ENCODE measurements at places on chromosomes 6 and 20.
A peak's percentile ranks its signal among the peaks of the same experiment; 100 is the strongest.

GRCh38 chr6:80537118-80537972, 430.9 kb downstream of the BCKDHB start:
- DNase-seq, result no peak

DNA sequence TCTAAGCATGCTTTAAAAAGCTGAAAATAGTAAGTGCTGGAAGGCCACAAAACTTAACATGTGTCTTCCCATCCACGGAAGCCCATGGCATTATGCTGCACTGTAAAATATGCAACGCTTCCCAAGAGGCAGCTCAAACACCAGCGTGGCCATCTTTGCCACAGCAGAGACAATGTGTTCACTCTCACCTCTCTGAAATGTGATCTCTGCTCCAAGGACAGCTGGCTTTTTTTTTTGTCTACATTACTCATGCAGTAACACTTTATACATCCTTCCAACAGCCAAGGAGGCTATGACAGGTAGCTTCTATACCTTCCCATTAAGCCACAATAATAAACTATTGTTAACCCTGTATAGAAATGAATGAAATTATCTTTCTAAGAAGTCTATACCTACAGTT, 49.2 kb downstream of the BLOC1S5 start:
- DNase-seq, result no peak

DNA sequence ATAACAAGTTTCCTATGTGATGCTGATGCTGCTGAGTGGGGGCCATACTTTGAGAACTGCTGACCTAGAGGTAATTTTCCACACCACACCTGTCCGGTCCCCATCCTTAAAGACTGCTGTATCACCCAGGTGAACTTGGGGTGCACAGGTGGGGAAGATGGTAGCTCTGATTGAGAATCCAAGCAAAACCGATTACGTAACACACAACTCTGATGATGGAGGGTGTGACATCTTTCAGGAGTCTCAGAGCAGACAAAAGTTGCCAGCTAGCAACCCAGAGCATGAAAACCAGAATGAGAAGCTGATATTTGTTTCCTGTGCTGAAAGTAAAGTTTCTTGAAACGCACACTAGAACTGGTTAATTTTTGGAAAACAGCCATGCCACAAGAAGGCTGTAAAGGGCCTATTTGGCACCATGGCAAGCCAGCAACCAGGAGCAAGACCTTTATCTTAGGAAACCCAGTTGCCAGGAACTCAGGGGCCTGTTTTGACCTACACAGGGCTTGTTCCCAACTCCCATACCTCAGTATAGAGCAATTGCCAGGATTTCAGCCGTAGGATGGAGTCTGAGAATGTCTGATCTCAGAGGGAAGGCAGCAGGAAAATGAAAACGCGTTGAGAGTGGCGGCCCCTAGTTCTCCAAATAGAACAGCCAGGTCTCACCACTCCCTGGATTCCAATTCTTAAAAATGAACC, 21.6 kb upstream of the TBC1D7 start:
- DNase-seq, result no peak

- DNase-seq, result no peak
Observed at GRCh38 chr6:46421939-46422338, 69.3 kb downstream of the RCAN2 start.

- DNase-seq, result no peak
Observed at GRCh38 chr6:89886378-89887120, 7.7 kb upstream of the GJA10 start.

DNA sequence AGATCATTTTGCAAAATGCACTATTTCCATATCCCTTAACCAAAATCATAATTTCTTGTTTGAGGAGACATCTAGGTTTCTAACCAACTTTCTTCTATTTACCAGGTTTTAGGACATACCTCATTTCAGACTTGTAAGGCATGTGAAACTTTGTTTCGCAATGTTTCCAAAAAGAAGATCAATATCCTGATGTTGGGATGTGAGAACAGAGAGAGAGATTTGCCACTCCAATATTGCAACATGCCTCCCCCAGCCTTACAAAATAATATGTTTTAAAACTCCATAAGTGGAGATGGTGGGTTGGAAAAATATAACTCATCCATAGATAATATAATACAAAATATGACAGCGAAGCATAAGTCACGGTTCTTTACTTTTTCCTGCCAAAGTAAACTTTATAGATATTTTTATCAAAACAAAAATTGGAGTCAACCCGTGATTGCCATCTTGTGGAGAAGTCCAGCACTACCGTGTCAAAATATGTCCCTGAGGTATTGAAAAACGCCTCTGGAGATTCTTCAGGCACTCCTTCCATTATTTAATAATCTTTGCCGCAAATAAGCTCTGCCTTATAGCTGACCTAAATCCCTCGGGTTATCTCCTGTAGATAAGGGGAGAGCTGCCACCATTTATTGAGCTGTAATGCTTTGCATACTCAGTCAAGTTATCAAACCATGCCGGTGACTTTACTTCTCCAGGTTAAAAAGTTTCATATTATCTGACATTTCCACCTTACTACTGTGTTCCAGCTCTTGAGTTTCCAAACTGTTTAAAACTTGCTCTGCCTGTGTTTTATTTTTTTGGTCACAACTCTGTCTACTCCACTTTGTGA, 534.2 kb downstream of the HACE1 start:
- no peak for DNase-seq

- no peak for DNase-seq
Observed at GRCh38 chr20:677957-678356, 2.4 kb upstream of the SCRT2 start.

DNA sequence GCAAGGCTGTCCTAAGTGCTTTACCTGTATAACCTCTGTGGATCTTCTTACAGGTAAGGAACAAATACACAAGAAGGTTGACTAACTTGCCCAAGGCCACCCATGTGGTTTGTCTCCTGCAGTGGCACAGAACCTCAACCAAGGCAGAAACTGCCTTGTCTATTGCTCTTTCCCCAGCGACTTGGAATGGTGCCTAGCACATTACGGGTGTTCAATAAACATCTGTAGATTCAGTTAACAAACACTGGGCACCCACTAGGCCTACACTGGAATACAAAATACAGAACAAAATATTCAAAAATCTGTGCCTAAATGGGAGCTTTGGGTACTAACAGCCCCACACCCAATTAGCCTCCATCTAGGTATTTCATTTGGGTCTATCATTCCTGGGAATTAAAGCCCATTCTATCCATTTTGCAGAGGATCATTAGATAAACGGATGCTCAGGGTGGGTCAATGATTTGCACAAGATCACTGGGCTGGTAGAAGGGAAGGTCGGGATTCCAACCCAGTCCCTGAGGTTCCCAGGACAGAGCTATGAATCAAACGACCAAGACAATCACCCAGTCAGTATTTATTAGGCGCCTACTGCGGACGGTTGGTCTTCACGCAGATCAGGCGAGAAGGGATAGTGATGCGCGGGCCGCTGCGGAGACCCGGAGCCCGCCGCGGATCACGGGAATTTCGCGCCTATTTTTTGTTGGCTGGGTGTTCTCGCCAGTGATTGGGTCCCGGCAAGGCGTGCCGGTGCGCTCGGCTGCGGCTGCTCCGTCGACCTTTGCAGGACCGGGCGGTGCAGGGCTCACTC, at the start of gene STK35:
Gene STK35, plus strand, starts transcription at position 771 of the 808 bp plus-strand sequence. CDS start 55 bp downstream, outside the sequence.
- DNase-seq, result peak; percentile 80

DNA sequence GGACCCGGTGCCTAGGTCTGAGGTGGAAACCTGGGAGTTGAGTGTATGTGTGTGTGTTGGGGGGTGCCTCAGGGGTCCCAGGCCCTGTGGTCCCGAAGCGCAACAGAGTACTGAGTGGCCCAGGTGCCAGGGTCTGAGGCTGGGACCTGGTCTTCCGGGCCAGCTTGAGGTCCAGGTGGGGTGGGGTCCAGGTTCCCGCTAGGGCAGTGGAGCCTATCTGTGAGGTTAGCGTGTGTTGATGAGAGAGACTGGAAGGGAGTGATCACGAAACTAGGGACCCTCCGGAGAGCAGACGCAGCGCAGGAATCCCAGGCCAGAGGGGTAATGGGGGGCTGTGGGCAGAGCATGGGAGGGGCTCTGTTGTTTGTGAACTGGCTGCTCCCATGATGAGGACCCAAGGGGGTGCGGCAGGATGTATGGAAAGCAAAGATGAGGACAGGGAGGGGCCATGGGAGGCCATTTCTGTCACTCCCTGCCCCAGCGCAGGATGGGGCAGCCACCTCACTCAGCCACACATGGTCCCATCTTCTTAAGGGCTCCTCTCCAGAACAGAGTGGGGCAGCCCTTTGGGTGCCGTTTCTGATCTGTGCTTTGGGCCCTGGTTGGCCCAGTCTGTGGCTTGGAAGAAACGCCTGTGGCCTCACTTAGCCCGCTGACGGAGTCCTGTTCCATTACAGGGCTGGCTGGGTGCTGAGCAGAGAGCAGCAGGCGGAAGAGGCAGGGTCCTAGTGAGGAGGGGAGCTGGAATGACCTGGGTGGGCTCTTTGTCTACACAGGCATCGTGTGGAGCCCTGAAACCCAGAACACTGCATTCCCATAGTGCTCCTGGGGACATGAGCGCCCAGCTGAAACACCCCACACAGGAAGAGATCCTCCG, 872 bp downstream of the HSPA12B start:
- DNase-seq, result no peak

GRCh38 chr6:125701354-125701668, 48.1 kb upstream of the HEY2 start:
- DNase-seq, result no peak

GRCh38 chr6:45955597-45955996, 60.1 kb downstream of the CLIC5 start:
- DNase-seq, result no peak

DNA sequence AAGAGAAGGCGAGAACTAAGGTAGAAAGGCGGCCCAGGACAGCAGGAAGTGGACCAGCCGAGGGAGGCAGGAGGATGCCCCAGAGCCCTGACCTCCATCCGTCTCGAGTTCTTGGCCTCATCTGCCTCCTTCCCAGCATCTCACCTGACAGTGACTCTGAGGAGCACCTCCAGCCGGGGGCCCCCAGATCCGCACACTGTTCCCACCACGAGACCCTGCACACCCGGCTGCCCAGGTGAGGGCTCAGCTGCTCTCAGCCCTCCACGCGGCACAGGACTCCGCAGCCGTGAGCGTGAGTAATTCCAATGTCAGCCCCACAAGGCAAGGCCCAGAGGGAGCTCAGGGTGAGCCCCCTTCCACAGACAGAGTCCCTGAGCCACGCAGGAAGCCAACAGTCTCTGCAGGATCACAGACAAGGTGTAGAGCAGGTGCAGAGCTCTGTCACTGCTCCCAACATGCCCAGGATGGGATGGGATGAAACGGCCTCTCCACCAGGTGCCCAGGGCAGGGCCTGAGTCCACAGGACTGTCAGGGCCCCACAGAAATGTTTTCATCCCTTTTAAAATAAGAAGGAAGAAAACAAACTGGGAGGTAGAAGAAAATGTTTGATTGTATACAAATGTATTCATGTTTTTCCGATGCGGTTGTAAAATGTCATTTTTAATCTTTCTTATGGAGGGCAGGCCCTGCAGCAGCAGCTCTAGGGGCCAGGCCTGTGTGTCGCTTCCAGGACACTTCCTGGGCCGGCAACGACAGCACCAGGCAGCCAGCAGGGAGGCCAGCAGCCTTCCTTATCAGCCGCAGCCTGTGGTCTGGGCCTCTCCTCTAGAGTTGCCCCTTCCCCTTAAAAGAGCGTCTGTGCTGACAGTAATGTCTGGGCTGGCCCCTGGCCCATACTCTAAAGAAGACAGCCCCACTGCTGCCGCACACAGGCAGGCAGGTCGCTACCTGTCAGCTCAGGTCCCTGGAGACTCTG, 66.9 kb downstream of the DLL1 start:
- no peak for DNase-seq

DNA sequence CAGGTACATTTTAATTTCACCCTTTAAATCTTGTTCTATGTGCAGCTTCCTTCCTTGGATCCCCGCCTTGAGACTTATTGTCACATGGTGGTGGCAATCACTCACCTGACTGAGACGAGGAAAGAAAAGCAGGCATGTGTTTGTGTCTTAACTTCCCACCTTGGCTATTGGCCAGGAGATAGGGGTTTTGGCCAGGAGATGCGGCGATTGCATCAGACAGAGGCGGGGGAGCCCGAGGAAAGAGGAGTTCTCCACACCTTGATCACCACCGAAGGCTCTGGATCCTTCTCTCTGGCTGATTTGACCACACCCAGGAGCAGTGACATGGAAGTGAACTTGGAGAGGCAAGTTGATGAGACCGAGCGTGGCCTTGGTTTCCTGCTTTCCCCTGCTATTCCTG, 49.7 kb upstream of the EYA2 start:
- DNase-seq, result no peak

- DNase-seq, result no peak
Observed at GRCh38 chr6:116218172-116218633, 35.7 kb downstream of the TSPYL4 start.

- DNase-seq, result no peak
Observed at GRCh38 chr6:12572896-12573827, 143.4 kb upstream of the PHACTR1 start.

- DNase-seq, result no peak
Observed at GRCh38 chr6:128632131-128632530, 111.7 kb upstream of the PTPRK start.

DNA sequence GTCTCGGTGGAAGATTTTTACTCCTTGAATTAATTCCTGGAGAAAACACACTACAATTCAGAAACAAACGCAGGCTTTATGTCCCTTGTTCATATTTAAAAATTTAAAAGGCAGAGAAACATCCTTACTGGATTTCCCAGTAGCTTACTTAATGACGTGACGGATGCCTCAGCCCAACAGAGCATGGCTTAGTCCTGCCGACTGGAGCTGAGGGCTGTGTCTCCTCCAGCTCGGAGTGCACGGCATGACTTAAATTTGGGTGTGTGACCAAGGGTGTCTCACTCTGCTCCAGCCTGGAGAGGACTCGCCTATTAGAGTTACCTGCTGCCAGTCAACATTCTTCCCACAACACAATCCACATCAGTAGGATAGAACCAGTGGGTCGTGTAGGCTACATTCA, 107.1 kb downstream of the PSMB1 start:
- no peak for DNase-seq

GRCh38 chr20:60840971-60841370, 411.1 kb upstream of the CDH4 start:
- DNase-seq, result no peak

- DNase-seq, result no peak
Observed at GRCh38 chr20:328027-328974, 2.9 kb downstream of the SOX12 start.

GRCh38 chr6:154914288-154914687, 80.8 kb upstream of the TIAM2 start:
- no peak for DNase-seq

GRCh38 chr6:166382500-166382932, 224 bp downstream of the MPC1 start:
- no peak for DNase-seq

GRCh38 chr6:25137916-25138232, 141.3 kb upstream of the CARMIL1 start:
- DNase-seq, result peak; percentile 65
